ENCODE measurements at places on chromosomes 16 and 17. TPM values are rescaled to one million over a fixed set of nuclear protein-coding genes. Genes with fewer than 3 reads are reported as not detected.

DNA sequence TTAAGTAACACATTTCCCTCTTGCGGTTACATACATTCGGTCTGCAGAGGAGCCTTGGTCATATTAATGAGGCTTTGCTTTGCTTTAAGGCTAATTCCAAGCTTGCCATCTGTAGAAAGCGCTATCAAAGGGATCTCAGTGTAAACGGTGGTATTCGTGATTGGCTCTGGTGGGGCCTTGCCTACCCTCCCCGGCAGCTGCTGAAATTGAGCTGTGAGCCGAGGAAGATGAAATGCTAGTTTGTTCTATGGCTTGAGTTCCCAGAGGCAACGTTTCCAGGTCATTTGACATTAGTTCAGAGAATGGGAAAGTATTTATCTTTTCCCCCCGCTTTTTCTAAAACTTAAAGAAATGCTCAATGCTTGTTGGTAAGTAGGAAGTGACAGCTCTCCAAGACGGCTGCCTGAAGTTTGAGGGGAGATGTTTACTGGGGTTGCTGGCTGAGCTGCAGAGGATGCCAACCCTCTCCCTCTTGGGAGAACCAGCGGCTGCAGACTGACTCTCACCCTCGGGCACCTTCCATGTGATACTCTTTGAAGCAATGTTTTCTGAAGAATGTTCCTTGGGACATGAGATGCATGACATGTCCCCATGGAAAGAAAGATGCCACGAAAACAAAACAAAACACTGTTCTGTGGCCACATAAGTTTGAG lies 458.7 kb upstream of the EEF2KMT start:
- DNase-seq = no peak

Gene KRTAP16-1
- polyA plus RNA-seq = not detected

GRCh38 chr17:7502987-7503386 lies 18.8 kb downstream of the POLR2A start:
- peak; percentile 22 for DNase-seq

DNA sequence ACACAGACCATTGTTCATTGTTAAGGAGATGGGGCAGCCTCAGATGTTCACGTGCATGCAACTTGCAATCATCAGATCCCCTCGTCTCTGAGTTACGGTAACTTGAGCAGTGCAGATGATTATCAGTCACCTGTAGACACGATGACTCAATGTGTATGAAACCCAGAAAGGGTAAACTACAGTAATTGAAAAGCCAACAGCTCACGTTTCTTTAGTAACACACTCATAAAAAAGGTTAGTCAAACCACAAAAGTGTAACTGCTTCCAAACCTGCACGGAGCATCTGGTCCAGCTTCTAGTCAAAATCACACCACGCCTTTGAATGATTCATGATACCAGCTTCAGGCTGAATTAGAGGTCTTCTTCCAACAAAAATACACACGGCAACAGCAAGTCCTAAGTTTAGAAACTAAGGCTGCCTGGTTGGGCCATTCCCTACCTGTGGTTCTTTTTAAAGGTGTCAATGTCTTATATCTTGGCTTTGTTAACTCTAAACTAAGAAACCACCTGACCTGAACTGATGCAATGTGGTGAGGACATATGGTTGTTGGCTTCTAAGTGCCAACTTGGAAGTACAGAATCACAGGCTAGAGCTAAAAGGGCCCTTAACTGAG lies 32.3 kb downstream of the GRB7 start:
- peak; percentile 41 for DNase-seq

DNA sequence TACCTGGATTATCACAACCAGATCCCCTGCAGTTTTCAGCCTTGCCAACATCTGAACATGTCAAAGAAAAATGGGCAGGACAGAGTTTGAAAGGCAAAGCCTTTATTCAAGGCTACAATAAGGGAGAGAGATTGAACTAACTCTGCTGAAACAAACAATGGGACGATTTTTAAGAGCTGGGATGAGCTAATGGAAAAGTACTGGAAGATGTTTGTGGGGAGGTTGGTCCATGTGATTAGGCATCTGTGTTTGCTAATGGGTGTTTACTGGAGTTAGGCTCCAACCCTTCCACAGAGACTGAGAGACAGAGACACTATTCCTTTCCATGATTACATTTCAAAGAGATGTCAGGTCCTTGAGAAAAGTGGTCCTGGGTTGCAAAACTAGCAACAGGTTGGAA lies 35.0 kb upstream of the HSBP1 start:
- DNase-seq = no peak

DNA sequence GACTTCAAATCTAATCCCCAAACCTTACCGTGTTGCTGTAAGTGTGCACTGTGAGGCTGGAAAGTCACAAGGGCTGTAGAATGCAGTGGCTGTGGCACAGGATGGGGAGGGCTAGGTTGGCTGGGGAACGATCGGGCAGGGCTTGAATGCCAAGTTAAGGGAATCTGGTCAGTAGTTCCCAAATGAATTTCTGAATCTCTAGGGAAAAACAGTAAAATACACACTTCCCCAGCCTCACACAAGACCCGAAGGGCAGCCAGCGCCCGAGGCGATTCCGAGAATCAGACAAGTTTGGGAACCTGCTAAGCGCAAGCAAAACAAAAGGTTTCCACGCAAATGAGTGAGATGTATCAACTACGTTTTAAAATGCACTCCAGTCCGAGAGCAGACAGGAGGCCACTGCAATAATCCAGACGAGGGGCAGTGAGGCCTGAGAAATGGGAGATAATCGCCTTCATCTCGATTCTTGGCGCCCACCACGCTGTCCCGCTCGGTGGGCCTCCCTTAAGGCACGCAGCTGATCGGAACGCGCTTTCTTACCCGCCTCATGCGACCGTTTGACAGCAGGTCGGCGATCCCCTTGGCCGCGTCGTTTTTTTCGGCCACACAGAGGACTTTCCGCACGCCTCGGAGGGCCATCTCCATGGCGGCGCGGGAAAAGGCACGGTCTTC lies 599 bp downstream of the TOP3A start:
- DNase-seq = peak; percentile 49

GRCh38 chr16:22358000-22358399 lies 16.4 kb downstream of the CDR2 start:
- no peak for DNase-seq

DNA sequence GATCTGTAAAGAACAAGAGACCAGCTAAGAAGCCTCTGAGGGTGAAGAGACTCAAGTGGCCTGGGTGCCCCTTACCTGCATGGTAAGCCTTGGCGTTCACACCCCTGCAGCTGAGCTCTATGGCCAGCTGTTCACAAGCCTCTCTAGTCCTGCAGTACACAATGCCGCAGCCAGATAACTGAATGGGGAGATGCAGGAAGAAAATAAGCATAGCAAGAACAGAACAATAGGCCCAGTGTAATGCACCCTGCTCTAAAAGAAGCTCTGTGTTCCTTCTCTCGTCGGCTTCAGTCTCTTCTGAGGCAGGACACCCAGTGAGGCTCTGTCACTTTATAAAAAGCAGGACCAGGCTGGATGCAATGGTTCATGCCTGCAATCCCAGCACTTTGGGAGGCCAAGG lies 5.4 kb downstream of the RECQL5 start:
- no peak for DNase-seq

GRCh38 chr17:7747635-7748071 lies 30.1 kb downstream of the DNAH2 start:
- DNase-seq = peak; percentile 63

Gene KRT34
- 39.8 TPM for polyA plus RNA-seq

Gene SUZ12
- polyA plus RNA-seq = 6.8 TPM

DNA sequence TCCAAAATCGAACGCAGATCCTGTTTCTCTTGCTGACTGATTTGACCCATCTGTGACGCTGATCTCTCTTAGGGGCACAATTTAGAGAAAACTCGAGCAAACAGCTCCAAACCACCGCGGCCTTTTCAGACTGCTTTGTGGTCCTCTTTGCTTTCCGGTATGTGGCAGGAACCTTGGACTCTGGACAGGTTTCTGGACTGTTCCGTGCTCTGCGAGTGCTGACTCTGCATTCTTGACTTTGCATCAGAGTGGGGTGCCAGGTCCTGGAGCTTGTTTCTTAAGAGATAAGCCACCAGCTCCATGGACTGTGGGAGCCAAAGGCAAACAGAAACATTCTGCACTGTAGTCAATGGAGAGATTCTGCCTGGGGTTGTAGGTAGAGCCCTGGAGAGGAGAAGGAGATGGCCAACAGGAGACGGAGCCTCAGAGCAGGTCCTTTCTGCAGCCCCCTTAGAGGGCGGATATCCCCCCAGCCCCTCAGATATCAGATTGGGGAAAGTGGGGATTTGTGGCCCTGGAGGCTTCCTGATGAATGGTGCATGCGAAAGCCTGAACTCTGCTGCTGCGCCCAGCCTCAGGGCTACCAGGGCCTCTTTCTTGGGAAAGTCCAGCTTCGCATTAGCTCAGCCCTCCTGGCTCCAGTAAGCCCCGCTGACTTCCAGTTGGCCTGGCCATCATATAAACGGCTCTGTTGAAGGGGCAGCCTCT lies 65.6 kb downstream of the WIPI1 start:
- peak; percentile 38 for DNase-seq

Gene NPW
- polyA plus RNA-seq = 3.0 TPM

Gene ACSM3
- polyA plus RNA-seq = 0.60 TPM

- peak; percentile 91 for DNase-seq
Observed at GRCh38 chr16:51151435-51151960, 428 bp upstream of the SALL1 start.

Gene TBC1D26
- not detected for polyA plus RNA-seq

Gene DYNLL2
- polyA plus RNA-seq = 1.0 TPM

Gene CCL7
- 2.4 TPM for polyA plus RNA-seq

GRCh38 chr16:17343728-17344127 lies 127.0 kb downstream of the XYLT1 start:
- DNase-seq = no peak

DNA sequence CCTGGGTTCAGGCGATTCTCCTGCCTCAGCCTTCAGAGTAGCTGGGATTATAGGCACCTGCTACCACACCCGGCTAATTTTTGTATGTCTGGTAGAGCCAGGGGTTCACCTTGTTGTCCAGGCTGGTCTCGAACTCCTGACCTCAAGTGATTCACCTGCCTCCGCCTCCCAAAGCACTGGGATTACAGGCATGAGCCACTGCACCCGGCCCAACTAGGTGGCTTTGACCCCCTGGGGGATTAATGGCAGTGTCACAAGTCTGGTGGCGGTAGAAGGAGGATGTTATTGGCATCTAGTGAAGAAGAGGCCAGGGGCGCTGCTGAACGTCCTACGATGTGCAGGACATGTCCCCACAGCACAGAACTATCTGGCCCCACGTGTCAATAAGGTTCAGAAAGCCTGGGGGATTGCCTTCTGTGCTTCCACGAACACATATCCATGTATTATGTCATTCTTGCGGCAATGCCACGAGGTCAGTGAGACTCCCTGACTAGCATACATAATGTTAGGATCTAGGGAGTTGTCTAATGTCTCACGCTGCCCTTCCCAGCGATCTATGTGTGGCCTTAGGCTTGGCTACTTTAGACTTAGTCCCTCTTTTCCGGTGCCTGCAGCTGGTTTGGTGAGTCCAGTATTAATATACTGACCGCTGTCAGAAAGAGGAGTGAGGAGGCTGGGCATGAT lies 75.8 kb downstream of the ABCC6 start:
- no peak for DNase-seq

- no peak for DNase-seq
Observed at GRCh38 chr17:35021520-35022380, 41.4 kb downstream of the LIG3 start.

GRCh38 chr17:76005263-76006149 lies 4.9 kb downstream of the CDK3 start:
- peak; percentile 67 for DNase-seq

- no peak for DNase-seq
Observed at GRCh38 chr17:6479622-6480302, 35.5 kb downstream of the PIMREG start.
